ENCODE measurements at places on chromosomes 3 and 15.

GRCh38 chr3:188684276-188684675 lies 487.5 kb upstream of the TPRG1 start:
- H3K4me1 ChIP-seq, result peaks cover 30% of the 10 kb centered on the region
- DNase-seq, result no peak
- H3K27ac ChIP-seq, result peak overlapping the region; percentile 87
- H3K36me3 ChIP-seq, result no peaks in the 10 kb centered on the region
- no peak overlapping the region for H3K4me3 ChIP-seq

- peak overlapping the region; percentile 80 for H3K4me3 ChIP-seq
- no peaks in the 10 kb centered on the region for H3K27me3 ChIP-seq
- peak overlapping the region; percentile 90 for H3K27ac ChIP-seq
- DNase-seq, result no peak
- H3K4me1 ChIP-seq, result peaks cover 10% of the 10 kb centered on the region
- H3K36me3 ChIP-seq, result no peaks in the 10 kb centered on the region
Measured at GRCh38 chr3:67654844-67655177, 399 bp upstream of the SUCLG2 start.

DNA sequence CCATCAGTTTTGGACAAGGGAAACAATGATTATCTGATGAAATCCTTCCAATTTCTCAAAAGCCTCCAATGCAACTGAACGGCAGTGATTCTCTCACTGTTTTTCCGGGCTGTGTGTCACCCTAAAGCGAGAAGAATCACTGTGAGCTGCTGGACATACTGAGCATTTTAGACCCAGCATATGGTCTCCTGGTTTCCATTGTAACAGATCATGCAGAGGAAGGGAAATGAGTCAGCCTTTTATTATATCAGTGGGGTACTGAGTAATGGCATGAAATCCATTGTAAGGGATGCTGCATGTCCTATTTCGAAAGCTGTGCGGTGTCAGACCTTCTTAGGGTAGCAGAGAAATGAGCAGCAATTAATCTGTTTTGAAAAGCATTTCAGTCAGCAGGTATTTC lies 287.1 kb downstream of the IL5RA start:
- H3K4me3 ChIP-seq, result no peak overlapping the region
- no peaks in the 10 kb centered on the region for H3K36me3 ChIP-seq
- no peak overlapping the region for H3K27ac ChIP-seq
- no peaks in the 10 kb centered on the region for H3K4me1 ChIP-seq

DNA sequence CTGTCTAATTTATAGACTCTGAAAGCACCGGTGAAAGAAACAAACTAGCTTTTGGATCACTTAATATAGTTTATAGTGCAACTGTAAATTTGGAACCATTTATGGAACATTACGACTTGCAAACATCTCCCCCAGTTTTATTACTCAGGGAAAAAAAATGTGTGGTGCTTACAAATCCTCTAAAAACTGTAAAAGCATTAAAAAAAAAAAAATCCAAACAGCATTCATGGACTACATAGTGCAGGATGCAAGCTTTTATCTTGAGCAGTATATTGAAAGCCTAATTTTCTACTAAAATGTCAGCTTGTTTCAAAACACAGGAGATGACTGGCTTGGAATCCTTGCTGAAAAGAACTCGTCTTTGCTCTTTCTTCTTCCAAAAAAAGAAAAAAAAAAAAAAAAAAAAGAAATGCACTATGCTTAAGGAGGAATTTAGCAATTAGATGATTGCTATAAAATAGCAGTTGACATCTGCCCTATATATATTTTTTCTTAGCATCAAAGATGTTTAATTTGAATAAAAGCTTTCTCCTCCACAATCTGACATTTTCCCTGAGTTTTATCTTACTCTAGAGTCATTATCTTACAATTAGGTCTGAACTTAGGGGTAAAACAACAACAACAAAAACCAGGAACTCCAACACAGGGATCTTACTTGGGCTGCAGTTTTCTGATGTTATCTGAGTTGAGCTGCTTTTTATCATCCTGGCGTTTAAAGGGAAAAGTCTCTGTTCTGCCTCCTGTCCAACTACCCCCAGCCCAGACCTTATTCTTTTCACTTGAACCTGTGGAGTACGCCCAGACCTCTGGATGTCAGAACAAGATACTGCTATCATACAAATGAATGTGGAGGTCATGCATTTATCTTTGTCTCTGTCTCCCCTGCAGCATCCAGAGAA lies 62.6 kb upstream of the PDZRN3 start:
- no peak overlapping the region for H3K4me3 ChIP-seq
- H3K27me3 ChIP-seq, result no peaks in the 10 kb centered on the region
- DNase-seq, result no peak

GRCh38 chr3:104145164-104145563 lies 1221.5 kb upstream of the ALCAM start:
- no peaks in the 10 kb centered on the region for H3K36me3 ChIP-seq
- no peaks in the 10 kb centered on the region for H3K27me3 ChIP-seq

GRCh38 chr3:34862456-34862855 lies 776.9 kb upstream of the ARPP21 start:
- peaks cover 9% of the 10 kb centered on the region for H3K4me1 ChIP-seq
- no peaks in the 10 kb centered on the region for H3K36me3 ChIP-seq
- H3K27ac ChIP-seq, result no peak overlapping the region
- H3K27me3 ChIP-seq, result no peaks in the 10 kb centered on the region
- H3K4me3 ChIP-seq, result no peak overlapping the region

- H3K27ac ChIP-seq, result no peak within 1 kb of the TSS
- no peaks in the 10 kb centered on the region for H3K36me3 ChIP-seq
- peaks cover 2% of the 10 kb centered on the region for H3K27me3 ChIP-seq
- H3K4me1 ChIP-seq, result peaks cover 36% of the 10 kb centered on the region
- H3K4me3 ChIP-seq, result peak within 1 kb of the TSS; percentile 64
Measured at GRCh38 chr3:116445311-116445841, at the start of gene LSAMP. Gene LSAMP, minus strand, starts transcription at chr3:116445487.
